Activated T-helper 1 cell treated with anti-CD3 and anti-CD28 coated beads, Interleukin-12 subunit alpha, Interleukin-12 subunit beta, Interleukin-2, Interleukin-4 antibody, amounts not matched to agents 30 ng/mL and 10 ng/mL and 1 ng/mL, durations not matched to agents 14 hours and 24 hours and 36 hours (primary cell): ENCODE measurements at places on chromosomes 4 and X.

DNA sequence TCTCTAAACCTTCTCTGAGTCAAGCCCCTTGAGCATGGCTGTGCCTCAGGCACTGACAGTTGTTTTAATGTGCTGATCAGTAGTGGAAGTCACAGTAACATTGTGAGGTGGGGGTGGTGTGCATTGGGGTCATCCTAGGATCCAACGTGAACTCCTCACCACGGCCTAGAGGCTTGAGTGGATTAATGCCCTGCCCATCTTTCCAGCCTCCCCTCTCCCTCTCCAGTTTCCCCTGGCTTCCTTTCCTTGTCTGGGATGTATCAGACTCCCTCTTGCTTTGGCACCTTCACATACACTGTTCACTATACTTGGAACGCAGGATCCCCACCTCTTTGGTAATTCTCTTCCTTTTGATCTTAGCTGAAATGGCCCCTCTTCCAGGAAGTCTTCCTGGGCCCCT lies 13.3 kb upstream of the PJA1 start:
- DNase-seq, result no peak

GRCh38 chr4:141721174-141721573 lies 84.8 kb downstream of the IL15 start:
- no peak for DNase-seq

GRCh38 chrX:132843363-132843762 lies 115.1 kb downstream of the HS6ST2 start:
- DNase-seq, result no peak

- DNase-seq, result no peak
Measured at GRCh38 chr4:89641367-89641687, 195.6 kb downstream of the SNCA start.

DNA sequence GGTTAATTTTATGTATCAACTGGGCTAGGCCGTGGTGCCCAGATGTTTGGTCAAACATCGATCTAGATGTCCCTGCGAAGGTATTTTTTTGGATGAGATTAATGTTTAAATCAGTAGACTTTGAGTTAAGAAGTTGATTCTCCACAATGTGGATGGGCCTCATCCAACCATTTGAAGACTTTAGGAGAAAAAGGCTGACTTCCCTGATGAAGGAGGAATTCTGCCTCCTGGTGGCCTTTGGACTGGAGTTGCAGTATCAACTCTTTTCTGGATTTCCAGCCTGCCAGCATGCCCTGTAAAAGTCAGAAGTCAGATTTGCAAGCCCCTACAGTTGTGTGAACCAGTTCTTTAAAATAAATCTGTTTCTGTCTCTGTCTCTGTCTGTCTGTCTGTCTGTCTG lies 91.4 kb downstream of the STK32B start:
- DNase-seq, result no peak

- no peak for DNase-seq
Measured at GRCh38 chr4:158891256-158891655, 122.4 kb downstream of the FNIP2 start.

DNA sequence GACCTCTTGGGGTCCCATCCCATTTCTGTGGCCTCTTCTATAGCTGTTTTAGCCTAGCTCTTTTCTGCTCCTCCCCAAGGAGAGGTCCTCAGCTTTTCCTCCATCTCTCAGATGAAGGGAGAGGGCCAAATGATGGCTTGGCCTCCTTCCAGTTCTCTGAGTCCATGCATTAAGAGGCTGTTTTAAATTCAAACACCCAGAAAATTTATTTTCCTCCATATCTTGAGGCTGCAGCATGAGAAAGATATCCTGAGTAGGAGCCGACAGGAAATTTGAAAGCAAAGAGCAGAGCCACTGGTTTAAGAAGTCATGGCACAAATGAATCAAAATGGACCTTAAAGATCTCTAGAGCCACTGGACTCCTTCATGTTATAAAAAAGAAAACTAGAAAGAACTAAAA lies 558.8 kb downstream of the MID1IP1 start:
- DNase-seq, result no peak

DNA sequence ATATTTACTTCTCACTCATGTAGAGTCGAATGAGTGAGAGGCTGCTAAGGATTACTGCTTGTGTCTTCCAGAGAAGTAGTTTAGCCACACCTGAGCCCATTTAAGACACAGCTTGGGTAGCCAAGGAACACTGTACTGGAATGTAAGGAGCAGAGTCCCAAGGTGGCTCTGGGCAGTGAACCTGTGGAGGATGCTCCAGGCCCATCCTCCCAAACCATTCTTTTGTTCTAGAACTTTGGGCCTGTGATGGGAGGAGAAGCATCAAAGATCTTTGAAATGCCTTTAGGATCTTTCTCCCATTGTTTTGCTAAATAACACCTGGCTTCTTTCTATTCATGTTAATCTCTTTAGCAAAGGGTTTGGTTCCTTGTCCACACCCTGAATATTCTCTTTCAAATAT lies 162.2 kb downstream of the KLHL4 start:
- DNase-seq, result no peak

- no peak for DNase-seq
Measured at GRCh38 chr4:114103908-114104307, 124.5 kb upstream of the ARSJ start.

DNA sequence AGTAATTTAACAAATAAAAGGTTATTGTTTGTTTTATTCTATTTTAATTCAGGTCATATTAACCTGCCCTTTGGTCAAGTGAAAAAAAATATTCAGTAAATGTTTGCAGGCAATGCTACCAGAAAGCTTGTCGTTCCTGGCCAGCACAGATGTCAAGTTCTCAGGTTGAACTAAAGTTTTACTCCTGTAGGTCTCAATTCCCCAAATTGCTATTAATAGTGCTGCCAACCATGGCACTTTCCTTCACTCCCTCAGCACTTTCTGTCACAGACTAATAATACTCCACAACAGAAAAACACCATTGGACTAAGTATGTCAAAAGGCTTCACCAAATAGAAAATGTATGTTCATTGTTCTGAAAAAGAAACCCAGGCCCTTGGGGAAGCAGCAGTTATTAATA lies 79.2 kb upstream of the C4orf54 start:
- DNase-seq, result no peak

DNA sequence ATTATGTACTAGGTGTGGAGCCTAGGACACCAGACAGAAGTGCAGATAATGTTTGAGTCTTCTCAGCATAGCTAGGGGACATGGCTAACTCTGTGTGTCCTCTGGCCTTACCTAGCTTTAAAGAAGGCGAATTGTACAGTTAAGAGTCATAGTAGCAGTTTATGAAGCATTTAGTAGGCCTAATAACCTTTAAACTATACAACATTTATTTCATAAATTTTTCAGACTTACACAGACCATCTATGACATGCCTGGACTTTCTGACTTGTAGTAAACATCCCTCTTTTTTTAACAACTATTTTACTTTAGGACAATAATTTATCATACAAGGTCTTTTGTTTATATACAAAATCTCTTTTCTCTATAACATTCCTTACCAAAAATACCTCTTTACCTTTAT lies 37.4 kb downstream of the ETNPPL start:
- no peak for DNase-seq

DNA sequence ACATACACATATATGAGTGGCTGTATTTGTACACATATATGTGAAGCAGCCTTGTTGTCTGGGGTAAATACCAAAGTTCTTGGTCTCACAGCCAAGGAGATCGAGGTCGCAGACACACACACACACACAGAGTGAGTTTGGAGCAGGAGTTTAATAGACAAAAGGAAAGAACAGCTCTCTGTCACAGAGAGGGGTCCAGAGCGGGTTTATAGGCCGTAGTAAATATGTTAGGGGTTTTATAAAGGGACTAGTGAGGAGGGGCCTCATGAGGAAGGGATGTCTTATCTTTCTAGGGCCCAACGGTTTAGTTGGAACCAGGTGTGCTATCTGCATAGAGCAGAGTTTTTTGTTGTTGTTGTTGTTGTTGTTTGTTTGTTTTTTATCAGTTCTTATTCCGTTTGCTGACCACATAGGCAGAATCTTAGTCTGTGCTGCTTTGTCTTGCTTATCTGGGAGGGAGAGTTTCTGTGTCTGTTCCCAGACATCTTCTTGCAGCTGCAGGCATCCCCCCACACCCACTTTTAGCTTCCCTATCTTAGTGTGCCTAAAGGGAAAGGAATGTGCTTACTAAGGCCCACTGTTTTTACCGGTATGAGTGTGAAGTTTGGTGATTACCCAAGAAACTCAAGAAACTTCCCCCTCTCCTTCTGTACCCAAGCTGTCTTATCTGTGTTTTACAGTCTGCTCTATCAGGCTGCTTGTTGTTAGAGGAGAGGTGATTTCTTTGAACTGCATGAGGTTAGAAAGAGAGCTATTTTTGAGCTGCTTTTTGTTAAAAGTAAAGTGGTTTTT lies 91.9 kb downstream of the TENT5D start:
- DNase-seq, result no peak

- no peak for DNase-seq
Measured at GRCh38 chrX:124307253-124307907, 25.1 kb upstream of the TEX13D start.

GRCh38 chr4:3121110-3121509 lies 46.6 kb downstream of the HTT start:
- DNase-seq, result no peak

DNA sequence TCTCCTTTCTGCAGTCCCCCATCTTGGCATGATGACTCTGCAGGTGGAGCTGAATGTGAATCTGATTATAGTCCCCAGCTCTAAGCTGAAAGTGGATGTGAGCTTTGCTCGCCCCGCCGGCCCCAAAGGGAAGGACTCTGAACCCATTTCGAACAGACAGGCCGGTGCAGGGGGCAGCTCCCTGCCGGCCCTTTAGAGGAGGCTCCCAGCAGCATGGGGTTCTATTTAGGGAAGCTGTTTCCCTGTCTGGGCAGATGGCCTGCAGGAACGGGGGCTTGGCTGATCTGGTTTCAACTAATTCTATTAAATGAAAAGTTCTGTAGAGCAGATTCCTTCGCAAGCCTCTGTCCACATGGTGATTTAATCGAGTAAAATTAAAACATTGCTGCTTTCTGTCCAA lies 104.8 kb upstream of the MSX1 start:
- DNase-seq, result no peak

GRCh38 chr4:147730333-147730732 lies 1.6 kb upstream of the ARHGAP10 start:
- DNase-seq, result no peak

GRCh38 chr4:131603705-131604104 lies 1545.4 kb upstream of the PCDH10 start:
- DNase-seq, result no peak

DNA sequence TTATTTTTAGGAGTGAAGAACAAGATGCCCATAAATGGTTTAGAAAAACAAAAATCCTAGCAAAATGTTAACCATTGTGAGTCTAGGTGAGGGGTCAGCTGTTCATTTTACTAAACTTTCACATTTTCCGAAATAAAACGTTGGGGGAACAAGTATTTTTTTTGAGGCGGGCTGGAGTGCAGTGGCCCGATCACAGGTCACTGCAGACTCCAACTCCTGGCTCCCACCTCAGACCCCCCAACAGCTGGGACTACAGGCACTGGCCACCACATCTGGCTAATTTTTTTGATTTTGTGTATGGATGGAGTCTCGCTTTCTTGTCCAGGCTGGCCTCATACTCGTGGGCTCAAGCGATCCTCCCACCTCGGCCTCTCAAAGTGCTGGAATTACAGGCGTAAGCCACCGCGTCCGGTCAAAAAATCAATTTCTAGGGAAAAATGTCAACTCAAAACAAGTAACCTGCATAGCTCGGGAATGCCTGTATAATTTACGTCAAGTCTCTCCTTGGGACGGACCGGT lies 742 bp upstream of the TAF1 start:
- no peak for DNase-seq

DNA sequence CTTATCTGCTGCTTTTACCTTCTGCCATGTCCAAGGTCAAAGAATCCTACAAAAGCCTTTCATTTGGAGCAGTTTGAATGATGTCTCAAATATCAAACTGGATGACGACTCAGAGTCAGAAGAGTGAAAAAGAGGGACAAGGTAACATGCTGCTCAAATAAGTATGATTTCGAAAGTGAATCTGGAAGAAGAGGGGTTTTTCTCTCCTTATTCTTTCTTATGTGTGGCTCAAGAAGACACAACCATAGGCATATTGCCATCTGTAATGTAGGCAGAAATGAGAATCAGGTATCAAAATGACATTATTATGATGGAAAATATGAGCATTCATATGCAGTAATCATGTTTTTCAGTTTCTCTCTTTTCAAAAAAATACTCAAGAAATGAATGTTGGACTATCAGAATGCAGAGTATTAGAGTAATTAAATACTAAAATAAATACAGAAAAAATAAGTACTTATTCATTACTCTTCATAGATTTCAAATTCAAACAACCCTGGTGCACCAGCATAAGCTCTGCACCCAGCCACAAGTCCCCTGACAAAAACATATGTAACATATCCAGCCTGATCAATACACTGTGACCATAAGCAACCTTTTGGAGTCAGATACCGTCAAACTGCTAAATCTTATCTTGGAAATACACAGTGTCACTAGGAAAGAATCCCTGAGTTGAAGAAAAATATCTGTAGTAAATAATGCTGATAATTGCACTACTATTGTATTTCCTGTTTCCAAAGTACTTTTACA lies 468.6 kb downstream of the INPP4B start:
- no peak for DNase-seq
